Endodermal cell (in vitro differentiated cells): ENCODE measurements at places on chromosomes 11 and 22.

GRCh38 chr11:71183878-71184277 lies 68.5 kb downstream of the SHANK2 start:
- DNase-seq: no peak

GRCh38 chr11:44637487-44637886 lies 72.0 kb downstream of the CD82 start:
- no peak for DNase-seq

DNA sequence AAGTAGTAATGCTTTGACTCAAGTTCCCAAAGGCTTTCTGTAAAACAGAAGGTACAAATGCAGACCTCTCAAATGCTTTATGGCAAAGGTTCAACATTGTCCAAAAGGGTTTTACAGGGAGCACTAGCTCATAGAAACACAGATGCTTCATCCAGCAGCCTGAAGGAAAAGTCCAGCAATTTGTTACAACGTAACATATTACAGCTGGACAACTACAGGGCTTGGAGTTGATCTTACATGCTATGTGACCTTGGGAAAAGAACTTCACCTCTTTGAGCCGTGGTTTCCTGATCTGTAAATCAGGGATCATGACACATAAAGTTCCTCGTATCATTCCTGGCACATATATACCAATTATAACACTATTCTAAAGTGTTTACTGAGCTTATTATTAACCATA lies 84.9 kb downstream of the DDIAS start:
- DNase-seq: no peak

GRCh38 chr11:32817181-32817851 lies 12.4 kb upstream of the PRRG4 start:
- DNase-seq: no peak

- no peak for DNase-seq
These were observed 199.5 kb downstream of the MYO18B start for GRCh38 chr22:25941365-25941960.

DNA sequence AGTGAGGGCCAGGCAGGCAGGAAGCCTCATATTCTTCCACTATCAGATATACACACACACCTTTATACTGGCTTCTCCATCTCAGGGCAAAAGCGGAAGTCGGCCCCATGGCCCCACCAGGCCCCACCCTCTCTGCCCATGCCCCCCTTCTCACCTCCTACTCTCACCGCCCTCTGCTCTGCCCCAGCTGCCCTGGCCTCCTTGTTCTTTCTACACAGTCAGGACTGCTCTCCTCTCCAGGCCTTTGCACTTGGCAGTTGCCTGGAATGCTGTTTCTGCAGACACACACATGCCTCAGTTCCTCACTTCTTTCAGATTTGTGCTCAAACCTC lies 25.3 kb downstream of the OTOG start:
- no peak for DNase-seq

GRCh38 chr11:103220133-103220532 lies 110.9 kb downstream of the DYNC2H1 start:
- no peak for DNase-seq

DNA sequence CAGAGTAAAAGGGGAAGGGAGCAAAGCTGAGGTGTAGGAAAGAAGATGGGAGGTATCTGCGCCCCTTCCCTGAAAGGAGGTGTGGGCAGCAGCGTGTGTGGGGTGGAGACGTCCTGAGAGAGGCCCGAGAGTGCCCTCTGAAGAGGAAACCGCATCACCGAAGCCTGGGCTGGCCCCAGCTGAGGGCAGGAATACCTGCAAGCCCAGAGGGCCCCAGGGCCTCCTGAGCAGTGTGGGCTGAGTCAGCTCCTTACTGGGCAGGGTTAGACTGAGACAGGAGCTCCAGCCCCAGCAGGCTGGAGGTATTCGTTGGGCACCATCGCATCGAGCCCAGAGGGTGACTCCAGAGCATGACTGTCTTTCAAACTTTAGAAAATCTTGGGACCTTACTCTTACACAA lies 534.0 kb upstream of the B3GAT1 start:
- peak; percentile 74 for DNase-seq

DNA sequence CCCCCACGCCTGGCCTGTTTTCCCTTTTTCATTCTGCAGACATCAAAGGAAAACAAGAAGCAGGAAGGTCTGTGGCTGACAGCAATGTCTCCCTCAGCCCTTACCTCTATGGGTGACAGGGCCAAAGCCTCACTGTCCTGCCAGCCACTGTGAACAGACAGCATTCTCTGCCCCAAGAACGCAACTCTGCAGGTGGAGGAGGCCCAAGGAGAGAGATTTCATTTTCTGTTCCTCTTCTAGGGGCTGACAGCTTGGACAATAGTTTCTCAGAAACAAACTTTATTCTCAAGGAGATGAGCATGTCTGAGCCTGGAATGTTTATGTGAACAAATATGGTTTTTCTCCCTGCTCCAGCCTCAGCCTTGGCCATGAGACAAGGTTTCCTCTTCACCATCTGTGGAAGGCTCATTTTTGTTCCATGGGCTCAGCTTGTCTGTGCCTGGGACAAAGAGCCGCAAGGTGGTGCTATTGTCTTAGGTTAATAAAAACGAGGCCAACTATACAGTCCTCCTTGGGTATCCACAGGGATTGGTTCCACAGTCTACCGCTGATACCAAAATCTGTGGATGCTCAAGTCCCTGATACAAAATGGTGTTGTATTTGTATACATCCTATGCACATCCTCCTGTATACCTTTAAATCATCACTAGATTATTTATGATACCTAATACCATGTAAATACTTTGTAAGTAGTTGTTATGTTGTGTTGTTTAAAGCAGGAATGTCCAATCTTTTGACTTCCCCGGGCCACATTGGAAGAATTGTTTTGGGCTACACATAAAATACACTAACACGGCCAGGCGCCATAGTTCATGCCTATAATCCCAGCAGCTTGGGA lies 5.8 kb downstream of the PIWIL3 start:
- peak; percentile 87 for DNase-seq

GRCh38 chr11:1508986-1509385 lies 22.4 kb upstream of the MOB2 start:
- DNase-seq: no peak

GRCh38 chr22:22410121-22410520 lies 98.4 kb downstream of the ZNF280B start:
- DNase-seq: no peak

DNA sequence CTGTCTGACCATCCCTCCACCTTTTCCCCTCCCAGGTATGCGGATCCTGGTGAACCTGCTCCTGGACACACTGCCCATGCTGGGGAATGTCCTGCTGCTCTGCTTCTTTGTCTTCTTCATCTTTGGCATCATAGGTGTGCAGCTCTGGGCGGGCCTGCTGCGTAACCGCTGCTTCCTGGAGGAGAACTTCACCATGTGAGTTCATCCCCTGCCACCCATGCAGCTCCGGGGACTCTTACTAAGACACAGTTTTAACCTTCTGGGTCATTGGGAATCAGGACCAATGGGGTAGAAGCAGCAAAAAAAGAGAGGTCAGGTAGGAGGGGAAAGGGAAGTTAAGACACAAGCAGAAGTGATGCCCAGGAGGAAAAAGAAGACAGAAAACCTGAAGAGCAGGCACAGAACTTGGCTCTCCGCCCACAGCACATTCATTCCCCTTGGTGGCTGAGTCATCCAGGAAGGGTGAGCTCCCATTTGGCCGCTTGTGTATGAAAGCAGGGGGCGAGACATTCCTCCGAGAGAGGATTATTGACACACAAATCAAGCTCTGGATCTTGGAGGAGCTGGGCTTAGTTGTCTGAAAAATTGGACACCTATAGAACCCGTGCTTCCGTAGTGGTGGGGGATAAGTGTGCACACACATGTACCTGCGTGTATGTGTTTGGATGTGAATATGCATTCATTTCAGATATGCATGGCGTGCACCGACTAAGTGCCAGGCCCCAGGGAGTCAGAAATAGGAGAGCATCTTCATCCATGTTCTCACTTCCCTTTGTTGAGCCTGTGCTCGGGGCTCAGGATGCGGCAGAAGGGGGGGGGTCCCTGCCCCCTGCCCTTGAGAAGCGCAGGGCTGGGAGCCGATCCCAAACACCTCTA lies 64.2 kb downstream of the CACNA1I start:
- peak; percentile 75 for DNase-seq

DNA sequence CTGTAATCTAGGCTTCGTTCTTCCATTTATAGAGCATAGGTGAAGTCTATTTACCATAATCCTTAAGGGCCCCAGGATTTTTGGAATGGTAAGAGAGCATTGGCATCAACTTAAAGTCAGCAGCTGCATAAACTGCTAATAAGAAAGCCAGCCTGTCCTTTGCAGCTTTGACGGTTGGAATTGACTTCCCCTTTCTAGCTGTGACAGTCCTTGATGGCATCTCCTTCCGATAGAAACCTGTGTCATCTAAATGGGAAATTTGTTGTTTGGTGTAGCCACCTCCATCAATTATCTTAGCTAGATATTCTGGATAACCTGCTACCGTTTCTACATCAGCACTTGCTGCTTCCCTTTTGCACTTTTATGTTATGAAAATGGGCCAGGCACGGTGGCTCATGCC lies 58.0 kb upstream of the GLYATL1B start:
- no peak for DNase-seq

DNA sequence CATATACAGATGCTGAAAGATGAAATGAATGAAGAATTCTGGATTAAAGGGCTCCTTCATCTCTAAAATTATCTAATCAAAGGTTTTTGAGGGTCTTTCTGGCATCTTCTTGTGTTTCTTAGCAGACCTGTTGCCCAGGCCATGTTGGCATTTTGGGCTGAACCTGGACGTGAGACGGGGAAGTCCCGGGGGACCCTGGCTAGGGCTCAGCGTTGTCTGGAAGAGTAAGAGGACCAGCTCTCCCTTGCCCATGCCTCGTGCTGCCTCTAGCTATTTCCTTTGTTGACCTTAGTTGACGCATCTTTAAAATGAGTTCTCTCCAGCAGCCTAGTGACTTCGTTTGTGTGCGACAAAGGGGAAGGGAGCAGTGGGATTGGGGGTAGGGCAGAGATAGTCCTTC lies 152.2 kb downstream of the ST3GAL4 start:
- DNase-seq: peak; percentile 34
